Head of caudate nucleus (tissue), 42 donors: ENCODE measurements at places on chromosomes 3 and 15.

DNA sequence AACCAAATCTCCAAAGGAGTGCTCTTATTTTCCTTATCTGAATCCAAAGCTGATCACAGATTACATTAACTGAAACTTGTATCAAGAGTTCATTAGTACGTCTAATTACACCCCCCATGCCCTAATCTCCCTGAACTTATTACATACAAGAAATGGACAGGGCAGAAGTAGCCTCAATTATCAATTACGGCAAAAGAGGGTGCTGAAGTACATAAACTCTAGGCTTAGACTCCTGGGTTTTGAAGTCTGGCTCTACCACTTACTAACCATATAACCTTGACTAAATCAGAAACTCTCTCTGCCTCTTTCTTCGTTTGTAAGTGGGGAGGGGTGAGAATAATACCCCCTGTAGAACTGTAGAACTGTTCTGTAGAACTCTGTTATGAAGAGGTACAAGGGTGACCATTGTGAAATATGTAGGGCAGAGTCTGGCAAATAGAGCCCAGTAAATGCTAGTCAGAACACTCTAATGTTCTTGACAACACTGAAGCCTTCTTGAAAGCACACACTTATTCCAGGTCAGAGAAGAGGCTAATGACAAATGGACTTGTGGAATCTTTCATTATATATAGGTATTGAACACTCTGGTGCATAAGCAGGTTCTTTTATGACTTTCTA lies 19.6 kb upstream of the OR5K4 start:
- DNase-seq = no peak

- no peak for DNase-seq
Measured at GRCh38 chr3:17110660-17111396, 226.1 kb downstream of the PLCL2 start.

- DNase-seq = no peak
Measured at GRCh38 chr15:25061808-25062550, 107.2 kb downstream of the SNRPN start.

DNA sequence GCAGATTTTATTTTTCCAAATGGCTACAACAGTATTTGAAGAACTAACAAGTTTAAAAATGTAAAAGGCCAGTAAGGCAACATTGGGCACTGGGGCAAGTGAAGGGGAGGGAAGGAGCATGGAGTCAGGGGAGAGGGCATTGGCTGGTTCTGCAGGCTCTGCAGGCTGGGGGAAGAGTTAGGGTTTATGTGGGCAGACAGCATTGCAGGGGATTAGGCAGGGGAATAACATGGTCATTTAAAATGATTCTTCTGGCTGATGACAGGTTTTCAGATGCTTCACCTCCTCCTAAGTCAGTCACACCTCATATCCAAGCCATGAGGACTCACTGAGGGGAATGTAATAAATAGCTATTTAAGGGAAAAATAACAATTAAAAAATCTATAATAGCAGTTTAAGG lies 52.6 kb downstream of the BTD start:
- DNase-seq = no peak

GRCh38 chr15:65653341-65653740 lies 31.6 kb downstream of the SLC24A1 start:
- DNase-seq = no peak

DNA sequence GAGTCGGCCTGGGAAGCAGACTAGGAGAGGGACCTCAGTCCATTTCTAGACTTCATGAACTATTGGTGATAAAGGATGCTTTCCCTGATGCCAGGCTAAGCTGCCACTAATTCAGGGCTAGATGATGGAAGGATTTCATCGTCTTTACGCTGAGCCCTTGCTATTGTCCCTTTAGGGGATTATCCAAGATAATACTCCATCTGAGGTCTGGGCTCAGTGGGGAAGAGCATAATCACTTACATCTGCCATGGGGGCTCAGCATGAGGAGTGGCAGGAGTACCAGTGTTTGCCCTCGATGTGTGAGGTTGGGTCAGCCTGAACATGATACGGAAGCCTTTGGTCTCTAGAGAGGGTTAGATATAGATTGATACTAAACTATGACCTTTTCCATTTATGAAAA lies 47.3 kb downstream of the PTPRG start:
- DNase-seq = no peak

DNA sequence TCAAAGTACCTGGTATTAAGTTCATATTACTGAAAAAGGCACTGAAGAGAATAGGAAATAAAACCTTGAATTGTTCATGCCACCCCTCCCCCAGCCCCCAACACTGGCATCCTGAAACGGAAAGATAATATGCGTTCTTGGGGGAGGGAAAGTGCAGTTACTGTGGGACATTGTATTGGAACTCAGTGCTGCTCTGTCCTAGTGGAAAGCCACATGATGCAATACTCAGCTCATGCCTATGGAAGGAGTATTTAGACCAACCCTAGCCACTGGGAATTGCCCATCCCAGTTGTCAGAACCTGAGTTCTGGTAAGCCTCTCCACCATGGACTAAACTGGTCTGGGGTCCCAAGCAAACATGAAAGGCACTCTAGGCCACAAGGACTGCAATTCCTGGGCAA lies 680.8 kb upstream of the BCHE start:
- no peak for DNase-seq

DNA sequence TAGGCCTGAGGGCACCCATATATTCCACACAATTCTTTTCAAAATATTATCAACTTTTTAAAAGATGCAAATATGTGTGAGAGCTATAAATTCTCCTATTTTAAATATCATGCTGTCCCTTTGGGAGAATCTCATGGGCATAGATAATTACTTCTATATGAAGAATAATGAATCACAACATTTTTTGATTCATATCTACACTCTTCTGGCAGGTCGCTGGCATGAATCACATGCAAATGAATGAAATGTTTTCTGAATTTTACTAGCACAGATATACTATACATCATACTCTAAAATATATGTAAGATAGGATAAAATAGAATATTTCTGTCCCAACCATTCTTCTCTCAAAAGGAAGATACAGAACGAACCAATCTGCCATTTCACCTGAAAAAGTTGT lies 277.7 kb upstream of the KCNH8 start:
- DNase-seq = no peak

DNA sequence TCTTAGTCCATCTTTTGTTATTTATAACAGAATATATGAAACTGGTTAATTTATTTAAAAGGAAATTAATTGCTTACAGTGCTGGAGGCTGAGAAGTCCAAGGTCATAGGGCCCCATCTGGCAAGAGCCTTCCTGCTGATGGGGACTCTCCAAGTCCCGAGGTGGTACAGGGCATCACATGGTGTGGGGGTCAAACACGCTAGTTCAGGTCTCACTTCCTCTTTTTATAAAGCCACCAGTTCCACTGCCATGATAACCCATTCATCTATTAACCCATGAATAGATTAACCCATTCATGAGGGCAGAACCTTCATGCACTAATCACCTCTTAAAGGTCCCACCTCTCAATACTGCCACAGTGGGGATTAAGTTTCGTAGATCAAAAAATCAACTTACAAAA lies 659.3 kb downstream of the NAALADL2 start:
- no peak for DNase-seq

DNA sequence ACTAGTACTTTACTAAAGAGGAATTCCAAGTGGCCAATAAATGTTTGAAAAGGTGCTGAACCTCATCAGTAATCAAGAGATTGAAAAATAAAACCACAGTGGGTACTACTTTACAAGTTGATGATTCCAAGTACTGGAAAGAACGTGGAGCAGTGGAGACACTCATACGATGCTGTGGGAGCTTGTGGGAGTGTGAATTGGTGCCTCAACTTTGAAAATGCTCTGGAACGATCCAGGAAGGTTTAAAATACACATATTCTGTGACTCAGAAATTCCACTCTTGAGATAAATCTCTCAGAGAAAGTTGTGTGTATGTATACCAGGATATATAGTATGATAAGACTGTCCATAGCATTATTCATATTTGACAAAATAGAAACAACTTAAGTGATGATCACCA lies 9.3 kb downstream of the LRCH3 start:
- peak; percentile 34 for DNase-seq

GRCh38 chr3:21405671-21406667 lies 345.0 kb downstream of the ZNF385D start:
- no peak for DNase-seq

GRCh38 chr15:36886191-36886590 lies 214.2 kb downstream of the MEIS2 start:
- DNase-seq = no peak
